ENCODE measurements at places on chromosomes 11 and 22.
A peak's percentile ranks its signal among the peaks of the same experiment; 100 is the strongest.

GRCh38 chr11:74460481-74461154 is 6.7 kb downstream of the KCNE3 start:
- peak; percentile 16 for DNase-seq

- DNase-seq: no peak
Observed at GRCh38 chr22:24186352-24186740, 5.1 kb downstream of the SUSD2 start.

- DNase-seq: no peak
Observed at GRCh38 chr11:18368221-18368620, 26.1 kb upstream of the LDHA start.

DNA sequence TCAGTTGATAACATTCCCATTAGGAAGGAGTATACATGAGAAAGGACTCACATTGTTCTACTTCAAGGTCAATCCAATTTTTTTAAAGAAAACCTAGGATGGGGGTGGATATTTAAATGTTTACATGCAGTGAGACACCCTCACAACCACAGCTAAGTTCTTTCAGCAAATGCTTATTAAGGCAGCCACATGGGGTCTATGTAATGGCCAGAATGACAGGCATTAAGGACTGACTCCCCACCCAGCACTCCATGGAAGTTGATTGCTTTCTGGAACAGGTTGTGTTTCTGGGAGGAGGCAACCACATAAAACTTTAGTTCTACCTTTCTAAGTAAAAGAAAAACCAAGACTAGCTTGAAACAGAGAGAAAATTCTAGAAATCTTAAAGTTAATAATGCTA is 662.0 kb upstream of the CCDC90B start:
- DNase-seq: no peak

GRCh38 chr11:113505046-113505445 is 29.8 kb upstream of the DRD2 start:
- no peak for DNase-seq

DNA sequence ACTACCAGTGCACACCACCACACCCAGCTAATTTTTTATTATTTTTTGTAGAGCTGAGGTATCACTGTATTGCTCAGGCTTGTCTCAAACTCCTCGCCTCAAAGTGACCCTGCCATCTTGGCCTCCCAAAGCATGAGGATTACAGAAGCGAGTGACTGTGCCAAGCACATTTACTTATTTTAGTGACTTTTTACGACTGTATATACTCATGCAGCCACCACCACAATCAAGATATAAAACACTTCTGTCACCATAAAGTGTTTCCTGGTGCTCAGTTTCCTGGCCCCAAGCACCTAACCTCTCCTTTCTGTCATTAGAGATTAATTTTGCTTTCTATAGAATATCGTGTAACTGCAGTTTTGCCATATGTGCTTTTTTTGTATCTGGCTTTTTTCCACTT is 25.9 kb downstream of the ELP4 start:
- DNase-seq: no peak

GRCh38 chr11:104803776-104804175 is 94.5 kb downstream of the CASP12 start:
- DNase-seq: no peak

- peak; percentile 34 for DNase-seq
Observed at GRCh38 chr22:46150655-46151477, 540 bp downstream of the PPARA start.

DNA sequence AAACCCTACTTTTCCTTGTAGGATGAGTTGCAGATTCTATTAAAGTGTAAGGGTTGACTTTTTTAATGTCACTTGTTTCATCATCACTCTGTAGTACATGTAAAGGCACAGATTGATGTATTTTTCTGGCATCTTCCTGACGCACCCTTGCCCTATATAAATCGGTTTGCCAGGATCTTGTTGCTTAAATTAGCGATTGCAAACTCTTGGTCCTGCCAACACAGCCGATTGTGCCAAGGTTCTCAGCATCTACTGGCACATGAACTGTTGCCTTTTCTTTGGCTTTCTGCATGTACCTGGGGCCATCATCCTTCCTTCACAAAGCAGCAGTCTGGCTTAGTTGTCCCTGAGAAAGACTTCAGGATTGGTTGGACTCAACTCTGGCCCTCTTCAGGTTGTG is 7.5 kb upstream of the LIN7C start:
- DNase-seq: no peak

- no peak for DNase-seq
Observed at GRCh38 chr11:33543823-33544222, 156.8 kb downstream of the C11orf91 start.

DNA sequence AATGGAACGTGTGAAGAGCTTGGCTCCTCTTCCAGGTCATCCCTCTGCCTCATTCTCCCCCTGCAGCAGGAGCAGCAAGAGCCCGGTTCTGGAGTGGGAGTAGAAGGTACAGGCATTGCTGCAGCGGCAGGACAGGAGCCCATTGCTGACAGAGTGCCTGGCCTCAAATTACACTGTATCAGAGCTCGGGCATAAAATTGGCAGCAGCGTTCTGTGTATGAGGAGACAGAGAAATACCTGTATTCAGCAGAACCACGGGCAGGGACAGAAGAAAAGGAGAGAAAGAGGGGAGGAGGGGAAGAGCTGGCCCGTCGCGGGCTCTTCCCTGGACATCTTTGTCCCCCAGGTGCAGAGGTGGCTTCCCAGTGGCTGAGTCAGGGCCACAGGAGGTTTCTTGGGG is 2.6 kb upstream of the NCF4 start:
- DNase-seq: no peak

All from lung (tissue), 17 donors.